Stimulated activated CD8-positive, alpha-beta memory T cell treated with anti-CD3 and anti-CD28 coated beads, Interleukin-7, amount 100 ng/mL, for 48 hours (primary cell): ENCODE measurements at places on chromosomes 3 and 15.

DNA sequence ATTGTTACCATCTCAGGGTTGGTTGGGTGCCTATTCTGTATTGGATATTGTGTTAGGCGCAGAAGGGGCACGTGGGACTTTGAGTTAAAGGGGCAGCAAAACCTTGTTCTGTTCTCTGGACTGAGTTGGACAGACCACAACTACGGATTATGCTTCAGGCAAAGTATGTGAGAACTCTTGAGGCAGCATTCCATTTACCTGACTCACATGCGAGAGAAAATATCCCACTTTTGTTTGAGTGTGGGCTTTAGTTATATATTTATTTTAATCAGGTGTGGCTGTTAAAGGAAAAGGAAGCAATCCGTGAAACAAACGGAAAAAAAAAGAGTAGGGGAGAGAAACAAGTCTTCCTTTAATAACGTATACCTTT lies 627 bp upstream of the PLS1 start:
- no peak for DNase-seq

DNA sequence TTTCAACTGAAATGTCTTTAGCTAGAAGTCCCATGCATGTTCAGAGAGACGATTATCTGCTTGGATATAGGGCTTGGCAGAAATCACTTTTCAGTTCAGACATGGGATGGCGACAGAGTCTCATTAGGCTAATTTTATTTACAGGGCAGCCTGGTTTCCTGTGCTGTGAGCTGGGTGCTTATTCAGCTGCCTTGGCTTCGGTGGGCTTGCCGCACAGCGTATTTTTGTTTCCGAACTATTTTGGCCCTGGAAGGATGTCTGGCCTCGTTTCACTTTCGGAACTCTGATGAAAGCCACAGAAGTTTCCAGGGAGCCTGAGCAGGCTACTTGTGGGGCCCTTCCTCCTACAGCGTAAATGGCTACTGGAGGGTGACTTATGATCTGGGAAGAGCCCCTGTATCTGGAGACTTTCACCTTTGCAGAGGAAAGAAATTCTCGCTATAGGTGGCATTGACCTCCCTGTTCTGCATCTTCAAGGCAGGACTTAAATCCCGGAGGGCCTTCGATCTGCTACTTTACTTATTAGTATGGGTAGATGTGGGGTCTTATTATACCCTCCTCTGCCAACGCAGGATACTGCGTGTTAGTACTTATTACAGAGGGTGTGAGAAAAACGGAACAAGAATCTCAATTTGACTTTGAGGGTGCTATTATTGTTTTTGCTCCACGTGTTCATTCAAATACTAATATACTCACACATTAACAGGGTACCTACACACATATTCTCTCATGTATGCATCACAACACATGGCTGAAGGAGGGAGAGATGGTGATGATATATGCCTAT lies 364.0 kb upstream of the RBMS3 start:
- peak; percentile 5 for DNase-seq

GRCh38 chr3:10602769-10603768 lies 97.7 kb upstream of the ATP2B2 start:
- DNase-seq, result peak; percentile 42

DNA sequence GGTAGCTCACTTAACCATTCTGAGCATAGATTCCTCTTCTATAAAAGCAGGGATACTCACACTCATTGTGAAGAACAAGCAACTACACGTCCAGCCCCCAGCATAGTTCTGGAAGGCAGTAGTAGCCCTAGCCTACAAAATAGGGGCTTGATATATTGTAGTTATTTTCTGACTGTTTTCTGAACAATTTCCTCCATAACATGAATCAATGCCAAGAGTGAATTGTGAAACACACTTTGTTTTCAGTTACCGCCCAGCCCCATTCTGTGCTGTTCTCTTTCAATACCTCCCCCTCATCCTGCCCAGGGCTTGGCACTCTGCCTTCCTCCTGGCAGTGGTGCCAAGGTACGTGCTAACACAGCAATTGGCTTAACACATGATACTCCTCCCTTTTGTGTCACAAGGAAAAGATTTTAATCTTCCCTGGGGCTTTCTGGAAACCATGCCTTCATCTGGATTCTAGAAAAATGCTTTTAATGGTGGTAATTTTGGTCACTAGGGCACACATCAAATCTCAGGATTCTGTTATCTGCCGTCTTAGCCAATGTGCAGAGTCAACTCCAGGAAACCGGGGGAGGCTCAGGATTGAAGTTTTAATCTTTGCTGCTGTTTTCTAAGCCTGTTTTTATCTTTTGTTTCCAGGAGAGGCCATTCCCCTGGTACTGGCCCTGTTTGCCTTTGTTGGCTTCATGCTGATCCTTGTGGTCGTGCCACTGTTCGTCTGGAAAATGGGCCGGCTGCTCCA lies 37.2 kb downstream of the IL20RB start:
- DNase-seq, result no peak

- no peak for DNase-seq
These were observed 138.8 kb downstream of the ZNF609 start for GRCh38 chr15:64599226-64599625.

DNA sequence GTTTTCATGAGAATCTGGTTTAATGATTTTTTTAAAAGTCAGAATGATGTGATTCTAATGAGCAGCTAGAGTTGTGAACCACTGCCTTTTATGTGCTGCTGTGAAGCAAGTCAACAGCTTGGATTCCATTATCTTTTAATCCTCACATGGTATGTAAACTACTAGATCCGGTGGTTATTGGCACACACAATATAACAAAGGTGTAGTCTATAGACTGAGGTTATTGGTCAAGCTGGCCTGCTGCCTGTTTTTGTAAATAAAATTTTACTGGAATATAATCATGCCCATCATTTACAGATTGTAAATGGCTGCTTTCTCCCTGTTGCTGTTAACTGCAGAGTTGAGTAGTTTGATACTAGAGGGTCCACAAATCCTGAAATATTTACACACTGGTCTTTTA lies 103.1 kb downstream of the OTOL1 start:
- DNase-seq, result no peak

DNA sequence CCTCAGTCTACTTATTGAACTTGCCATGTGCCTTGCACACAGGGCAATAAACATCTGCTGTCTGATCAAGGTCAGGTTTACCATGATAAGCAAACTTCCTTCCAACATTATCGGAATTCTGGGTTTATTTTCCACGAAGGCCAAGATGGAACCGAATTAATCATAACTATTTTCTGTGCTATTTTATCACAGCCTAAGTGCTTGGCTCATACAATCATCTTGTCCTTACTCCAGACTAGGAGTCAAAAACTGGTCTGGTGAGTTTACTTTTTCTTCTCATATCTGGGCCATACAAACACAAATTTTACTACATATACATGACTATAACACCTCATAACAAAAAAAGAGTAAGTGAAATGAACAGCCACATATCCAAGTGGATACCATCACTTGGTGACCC lies 2.3 kb downstream of the FBN1 start:
- DNase-seq, result no peak

- no peak for DNase-seq
These were observed 257.8 kb upstream of the DCBLD2 start for GRCh38 chr3:99159220-99159762.

DNA sequence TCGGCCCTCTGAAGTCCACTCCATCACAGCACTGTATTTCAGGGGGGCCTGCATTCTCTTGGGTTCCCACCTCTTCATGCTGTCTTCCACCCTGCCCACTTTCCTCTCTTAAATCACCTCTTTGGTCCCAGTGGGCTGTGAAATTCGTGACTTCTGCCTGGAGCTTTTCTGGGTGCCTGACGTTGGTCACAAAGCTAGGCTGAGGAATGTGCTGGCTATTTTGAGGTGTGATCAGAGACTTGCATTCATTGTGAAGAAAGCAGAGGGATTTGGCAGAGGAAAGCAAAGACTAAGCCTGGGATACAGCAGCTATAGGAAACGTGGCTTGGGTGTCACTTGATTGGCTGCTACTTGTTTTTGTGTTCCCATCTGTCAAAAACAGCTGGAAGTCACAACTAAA lies 202.5 kb downstream of the SATB1 start:
- DNase-seq, result no peak

- no peak for DNase-seq
These were observed 16.7 kb downstream of the MEIS2 start for GRCh38 chr15:37083610-37084009.

DNA sequence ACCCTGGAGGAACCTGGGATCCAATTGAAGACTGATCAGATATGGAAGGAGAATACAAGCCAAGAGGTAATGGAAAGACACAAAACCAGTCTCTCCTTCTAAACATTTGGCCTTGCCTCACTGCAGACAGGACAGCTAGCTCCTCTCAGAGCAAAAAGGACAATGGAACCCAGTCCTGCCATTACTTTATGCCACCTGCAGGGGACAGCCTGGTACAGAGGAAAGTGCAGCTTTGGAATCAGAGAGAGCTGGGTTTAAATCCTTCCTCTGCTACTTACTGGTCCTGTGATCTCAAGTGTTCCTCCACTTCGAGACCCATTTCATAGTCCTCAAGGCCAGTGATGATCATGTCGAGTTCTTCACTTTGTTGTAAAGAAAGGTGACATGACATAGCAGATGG lies 159.4 kb upstream of the SMAD3 start:
- DNase-seq, result no peak

GRCh38 chr3:46860810-46861604 lies 2.2 kb downstream of the MYL3 start:
- no peak for DNase-seq

- no peak for DNase-seq
These were observed 111.3 kb upstream of the GMNC start for GRCh38 chr3:190973771-190974170.

DNA sequence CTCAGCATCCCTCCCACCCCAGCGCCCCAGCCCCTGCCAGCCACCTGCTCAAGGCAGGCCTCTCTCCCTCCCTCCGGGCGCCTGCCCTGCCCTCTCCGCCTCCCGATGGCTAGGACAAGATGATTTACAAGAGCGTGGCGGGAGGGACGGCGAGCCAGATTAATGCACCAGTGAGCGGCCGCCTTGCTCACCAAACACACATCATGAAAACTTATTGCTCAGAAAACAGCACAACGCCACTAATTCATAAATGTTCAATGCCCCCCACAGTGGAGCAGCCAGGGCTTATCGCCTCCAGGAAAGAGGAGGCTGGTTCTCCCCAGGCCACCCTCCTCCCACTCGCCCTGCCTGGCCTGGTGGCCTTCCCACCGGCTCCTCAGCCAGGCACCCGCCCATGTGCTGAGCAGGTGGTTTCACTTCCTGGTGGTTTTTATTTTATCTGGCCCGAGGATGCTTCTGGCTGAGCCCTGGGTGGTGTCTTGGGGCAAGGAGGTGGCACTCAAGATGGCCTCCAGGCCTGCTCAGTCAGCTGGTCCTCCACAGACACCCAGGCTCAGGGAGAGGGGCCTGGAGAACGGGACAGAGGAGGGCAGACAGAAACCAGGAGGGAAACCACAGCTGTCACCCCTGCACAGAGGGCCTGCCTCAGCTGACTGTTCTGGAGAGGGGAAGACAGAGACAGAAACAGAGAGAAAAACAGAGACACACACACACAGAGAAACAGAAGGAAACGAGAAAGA lies 284.9 kb downstream of the UACA start:
- no peak for DNase-seq

- no peak for DNase-seq
These were observed 45.6 kb downstream of the NMD3 start for GRCh38 chr3:161266731-161267150.

DNA sequence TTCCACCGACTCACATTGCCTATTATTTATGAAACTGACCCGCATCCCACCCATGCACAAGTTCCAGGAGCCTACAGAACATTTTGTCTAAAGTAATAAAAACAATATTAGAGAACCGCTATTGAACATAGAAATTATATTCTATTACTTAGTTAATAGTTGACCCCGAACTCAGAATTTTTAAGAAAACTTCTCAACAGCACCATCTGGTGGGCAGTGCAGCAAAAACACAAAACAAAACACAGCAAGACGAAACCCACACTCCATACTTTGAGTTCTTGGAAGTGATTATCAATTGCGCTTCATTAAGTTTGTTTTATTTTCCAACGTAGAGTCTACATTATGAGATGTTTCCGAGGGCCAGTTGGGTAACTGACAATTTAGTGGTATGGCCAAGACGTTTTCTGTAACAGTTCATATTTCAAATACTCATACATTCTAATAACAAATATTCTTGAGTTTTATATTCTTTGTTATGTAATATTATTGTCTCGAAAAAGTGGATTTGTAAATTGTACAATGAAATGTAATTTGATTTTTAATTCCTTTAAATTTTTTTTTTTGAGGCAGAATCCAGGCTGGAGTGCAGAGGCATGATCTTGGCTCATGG lies 24.0 kb upstream of the C3orf70 start:
- no peak for DNase-seq

- no peak for DNase-seq
These were observed 259.9 kb upstream of the NR2F2 start for GRCh38 chr15:96070636-96071035.

- DNase-seq, result no peak
These were observed 17.8 kb downstream of the FLNB start for GRCh38 chr3:58025837-58026569.

- DNase-seq, result no peak
These were observed 213.8 kb upstream of the STAC start for GRCh38 chr3:36166477-36166876.

DNA sequence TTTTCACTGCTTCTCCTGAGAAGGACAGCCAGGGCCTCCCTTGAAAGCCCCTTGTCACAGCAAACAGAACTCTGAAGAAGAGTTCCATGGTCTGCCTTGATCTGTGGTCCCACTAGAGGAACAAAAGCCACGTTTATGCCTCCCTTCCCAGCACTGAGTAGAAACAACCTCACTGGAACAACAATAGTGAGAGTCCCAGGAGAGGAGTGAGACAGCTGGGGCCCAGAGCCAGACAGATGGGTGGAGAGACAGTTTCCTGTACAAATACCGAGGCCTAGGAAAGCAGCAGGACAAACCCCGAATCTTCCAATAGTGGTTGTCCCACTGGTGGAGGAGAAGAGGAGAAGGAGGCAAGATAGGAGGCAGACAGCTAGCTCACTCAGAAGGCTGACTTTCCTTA lies 106.1 kb downstream of the WDR76 start:
- no peak for DNase-seq

GRCh38 chr15:62809115-62809967 lies 233.2 kb upstream of the TPM1 start:
- no peak for DNase-seq

DNA sequence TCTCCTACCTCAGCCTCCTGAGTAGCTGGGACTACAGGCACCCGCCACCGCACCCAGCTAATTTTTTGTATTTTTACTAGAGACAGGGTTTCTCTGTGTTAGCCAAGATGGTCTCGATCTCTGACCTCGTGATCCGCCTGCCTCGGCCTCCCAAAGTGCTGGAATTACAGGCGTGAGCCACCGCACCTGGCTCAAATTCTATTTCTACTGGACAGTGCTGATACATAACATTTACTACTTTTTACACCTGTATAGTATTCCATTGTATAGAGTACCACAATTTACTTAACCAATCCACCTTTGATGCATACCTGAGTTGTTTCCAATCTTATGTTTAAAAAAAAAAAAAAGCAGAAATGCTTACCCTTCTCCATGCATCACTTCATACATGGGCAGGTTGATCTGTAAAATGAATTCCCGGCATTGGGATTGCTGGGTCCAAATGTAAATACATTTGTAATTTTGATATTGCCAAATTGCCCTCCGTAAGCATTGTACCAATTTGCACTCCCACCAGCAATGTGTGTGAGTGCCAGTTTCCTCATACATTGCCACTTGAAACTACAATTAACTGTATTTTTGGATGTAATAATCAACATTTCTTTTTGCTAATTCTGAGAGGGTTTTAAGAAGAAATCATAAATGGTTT lies 94.5 kb downstream of the NPTN start:
- no peak for DNase-seq
